Tongue (tissue), 3 donors: ENCODE measurements at places on chromosomes 12 and 14.

DNA sequence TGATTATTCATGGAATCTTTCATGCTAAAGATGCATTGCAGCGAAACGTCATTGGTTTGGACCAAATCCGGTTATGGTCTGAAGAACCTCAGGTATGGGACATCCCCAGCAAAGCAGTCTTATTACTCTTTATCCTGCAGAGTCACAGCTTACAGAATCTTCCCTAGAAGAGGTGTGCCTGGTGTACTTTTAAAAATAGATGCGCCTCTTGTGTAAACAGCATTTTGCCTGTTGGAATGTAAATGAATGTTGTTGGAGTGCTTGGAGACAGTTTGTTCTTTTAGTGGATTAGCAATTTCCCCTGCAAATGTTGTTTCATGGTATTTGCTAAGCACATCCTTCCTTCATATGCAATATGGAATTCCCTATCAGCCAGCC, 242.5 kb downstream of the ZFP36L1 start:
- DNase-seq = peak; percentile 74

GRCh38 chr14:39276005-39276404, 42.3 kb downstream of the MIA2 start:
- DNase-seq = no peak

DNA sequence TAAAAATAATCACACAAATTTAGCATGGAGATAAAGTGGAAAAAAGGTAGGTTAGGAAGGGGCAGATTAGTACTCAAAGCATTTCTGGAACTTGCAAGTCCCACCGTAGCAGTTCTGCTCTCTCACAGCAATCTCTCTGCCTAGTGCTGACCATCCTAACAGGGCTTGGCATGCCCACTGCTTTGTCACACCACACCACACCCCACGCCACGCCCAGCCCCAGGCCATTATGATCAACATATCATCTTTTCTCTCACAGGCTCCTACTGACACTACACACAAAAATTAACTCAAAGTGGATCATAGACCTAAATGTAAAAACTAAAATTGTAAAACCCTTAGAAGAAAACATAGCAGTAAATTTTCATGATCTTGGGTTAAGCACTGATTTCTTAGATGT, 273.7 kb downstream of the DAD1 start:
- DNase-seq = no peak

DNA sequence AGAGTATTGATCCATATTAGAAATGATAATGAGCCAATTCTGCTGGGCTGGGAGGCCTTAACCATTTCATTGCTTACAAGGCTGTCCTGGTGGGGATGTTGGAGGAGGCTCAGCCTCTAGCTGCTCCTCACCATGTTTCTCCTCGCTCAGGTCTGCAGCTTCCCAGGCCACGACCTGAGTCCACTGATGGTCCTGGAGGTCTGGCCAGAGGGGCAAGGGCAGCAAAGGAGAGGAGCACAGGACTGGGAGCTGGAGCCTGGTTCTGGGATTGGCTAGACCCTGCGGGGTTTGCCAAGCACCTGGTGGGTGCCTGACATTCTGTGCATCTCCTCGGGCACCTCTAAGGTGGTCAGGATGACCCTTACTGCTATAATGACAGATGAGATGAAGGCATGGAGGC, 92.6 kb downstream of the KIF26A start:
- DNase-seq = no peak

GRCh38 chr12:526089-526488, 66.3 kb downstream of the B4GALNT3 start:
- no peak for DNase-seq

DNA sequence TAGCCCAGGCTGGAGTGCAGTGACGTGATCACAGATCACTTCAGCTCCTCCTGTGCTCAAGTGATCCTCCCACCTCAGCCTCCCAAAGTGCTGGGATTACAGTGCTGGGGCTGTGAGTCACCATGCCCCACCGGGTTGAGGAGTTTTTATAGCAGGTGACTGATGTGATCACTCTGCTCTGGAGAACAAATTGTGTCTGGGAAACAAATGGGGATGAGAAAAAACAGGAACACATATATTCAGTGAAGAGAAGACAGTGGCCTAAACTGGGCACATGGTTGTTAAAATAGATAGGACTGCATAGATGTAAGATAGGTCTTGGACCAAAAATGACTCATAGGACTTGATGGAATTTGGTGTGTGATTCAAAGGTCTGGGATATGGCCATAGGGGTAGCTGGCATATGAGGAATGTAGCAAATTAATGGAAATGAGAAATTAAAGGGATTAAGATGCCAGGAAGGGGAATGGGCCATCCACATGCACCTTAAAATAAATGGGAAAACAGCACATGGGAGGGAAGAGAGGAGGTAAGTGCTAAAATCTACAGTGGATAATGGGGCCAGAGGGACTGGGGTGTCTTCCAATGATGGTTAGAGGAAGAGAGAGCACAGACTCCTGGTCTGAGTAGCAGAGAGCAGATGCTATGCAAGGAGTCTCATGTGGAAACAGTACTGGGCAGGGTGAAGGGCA, 11.2 kb downstream of the BCAT1 start:
- DNase-seq = no peak

DNA sequence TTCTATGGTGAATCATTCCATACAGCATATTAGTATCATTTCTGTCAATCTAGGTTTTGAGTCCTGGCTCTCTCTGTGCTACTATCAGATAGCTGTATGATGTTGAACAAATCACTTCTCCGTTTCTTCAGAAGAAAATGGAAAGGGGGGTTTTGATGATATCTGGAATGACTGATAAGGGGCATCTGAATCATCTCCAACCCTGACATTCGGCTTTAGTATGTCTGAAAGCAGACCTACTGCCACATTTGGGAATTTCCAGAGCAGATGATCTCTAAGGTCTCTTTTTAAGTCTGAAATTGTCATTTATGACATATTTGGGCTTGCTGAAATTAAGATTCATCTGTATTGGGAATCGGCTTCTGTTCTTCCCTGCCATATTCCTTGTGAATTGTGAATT, 10.1 kb downstream of the MLF2 start:
- DNase-seq = no peak

DNA sequence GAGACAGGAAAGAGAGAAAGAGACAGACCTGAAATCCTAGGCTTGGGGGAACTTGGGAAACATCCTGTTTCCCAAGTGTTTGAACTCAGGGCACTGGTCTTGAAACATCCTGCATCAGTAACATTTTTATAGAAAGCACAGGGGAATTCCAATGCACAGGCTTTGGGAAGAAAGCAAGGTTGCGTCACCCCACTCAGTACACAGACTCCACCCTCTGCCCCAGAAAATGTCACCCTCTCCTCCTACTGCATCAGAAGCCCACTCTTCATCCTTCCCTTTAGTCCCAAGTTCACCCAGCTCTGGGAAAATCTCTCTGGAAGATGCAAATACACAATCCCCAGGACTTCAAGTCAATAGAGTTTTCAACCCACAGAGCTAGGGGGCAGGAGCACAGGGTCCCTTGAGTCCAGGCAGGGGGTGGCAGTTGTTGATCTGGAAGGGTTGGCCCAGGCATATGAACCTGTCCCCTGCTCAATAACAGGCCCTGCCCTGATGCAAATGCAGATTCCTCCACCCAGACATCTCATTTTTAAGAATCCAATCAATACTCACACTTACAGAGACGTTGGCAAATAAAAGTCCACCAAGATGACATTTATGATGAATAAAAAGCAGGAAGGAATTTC, 1.7 kb downstream of the RDH16 start:
- no peak for DNase-seq

GRCh38 chr12:14643251-14643650, 53.1 kb downstream of the GUCY2C start:
- DNase-seq = peak; percentile 39

GRCh38 chr14:52086711-52087110, 17.9 kb upstream of the NID2 start:
- no peak for DNase-seq

- DNase-seq = no peak
Measured at GRCh38 chr12:10861366-10861765, 12.1 kb upstream of the PRR4 start.

GRCh38 chr12:10025236-10025635, 5.2 kb upstream of the CLEC9A start:
- DNase-seq = no peak

GRCh38 chr14:34436118-34436905, 25.7 kb downstream of the SPTSSA start:
- DNase-seq = no peak

GRCh38 chr12:693934-694533, 30.8 kb upstream of the NINJ2 start:
- no peak for DNase-seq

- peak; percentile 35 for DNase-seq
Measured at GRCh38 chr12:128056136-128056801, 210.7 kb upstream of the TMEM132C start.

DNA sequence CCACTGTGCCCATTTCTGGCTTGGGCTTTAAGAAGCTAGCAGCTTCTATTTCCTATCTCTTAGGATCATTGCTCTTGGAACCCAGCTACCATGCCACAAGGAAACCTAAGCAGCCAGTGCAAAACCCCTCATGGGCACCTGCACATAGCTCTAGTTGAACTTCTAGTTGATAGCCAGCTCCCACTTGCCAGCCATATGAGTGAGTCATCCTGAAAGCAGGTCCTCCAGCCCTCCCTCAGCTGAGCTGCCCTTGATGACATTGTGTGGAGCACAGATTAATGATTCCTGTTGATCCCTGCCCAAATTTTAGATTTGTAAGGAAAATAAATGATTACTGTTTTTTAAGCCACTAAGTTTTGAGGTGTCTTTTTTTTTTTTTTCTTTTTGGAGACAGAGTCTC, 234.2 kb upstream of the FBXO33 start:
- DNase-seq = no peak

GRCh38 chr12:24014915-24015832, 65.7 kb upstream of the SOX5 start:
- DNase-seq = no peak

GRCh38 chr12:102174761-102175160, 22.9 kb downstream of the PMCH start:
- no peak for DNase-seq

DNA sequence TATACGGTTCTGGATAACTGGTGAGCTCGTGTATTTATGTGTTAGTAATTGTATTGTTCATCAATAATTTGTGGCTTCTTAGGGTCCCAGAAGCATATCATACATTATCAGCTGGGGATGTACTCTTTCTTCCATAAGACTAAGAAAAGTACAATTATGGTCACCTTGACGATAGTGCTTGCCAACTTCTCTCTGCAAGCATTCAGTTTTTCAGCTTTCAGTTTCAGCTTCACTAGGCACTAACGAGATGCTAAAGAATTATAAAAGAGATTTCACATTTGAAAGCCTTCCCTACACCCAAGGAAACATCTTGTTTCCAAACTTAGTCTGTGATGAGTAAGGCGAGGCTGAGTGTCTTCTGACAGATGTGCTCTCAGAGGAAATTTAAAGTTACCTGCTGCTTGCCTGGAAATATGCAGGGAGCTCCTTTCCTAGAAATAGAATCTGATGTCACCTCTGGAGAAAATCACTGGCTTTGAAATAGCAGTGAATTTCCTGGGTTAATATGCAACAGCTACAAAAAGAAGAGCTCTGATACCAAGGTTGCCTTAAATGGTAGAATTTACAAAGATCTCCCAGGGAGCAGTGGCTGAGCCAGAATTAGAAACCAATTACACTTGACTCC, 1419.9 kb upstream of the TMEM132C start:
- DNase-seq = no peak

GRCh38 chr14:49960453-49960852, 67.6 kb downstream of the ARF6 start:
- DNase-seq = no peak

- no peak for DNase-seq
Measured at GRCh38 chr14:75968456-75968855, 13.3 kb downstream of the TGFB3 start.

- DNase-seq = peak; percentile 26
Measured at GRCh38 chr14:33682760-33683159, 268.1 kb downstream of the EGLN3 start.

DNA sequence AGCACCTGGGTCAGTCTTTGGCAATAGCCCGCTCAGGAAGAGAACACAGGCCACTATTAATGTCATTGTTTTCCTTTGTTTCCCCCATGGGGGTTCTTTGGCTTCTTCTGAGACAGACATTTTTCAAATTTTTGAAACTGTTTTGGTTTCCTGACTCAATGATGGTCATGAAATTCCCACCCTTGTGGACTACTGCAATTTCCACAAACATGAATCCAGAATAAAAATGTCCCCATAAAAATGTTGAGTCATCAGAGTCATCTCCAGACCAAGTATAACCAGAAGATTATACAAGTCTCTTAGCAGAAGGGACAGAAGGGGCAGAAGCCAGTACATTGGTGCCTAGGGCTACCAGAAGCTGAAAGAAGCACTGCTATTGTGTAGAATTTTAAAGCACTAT, 29.1 kb downstream of the SLCO1A2 start:
- no peak for DNase-seq

GRCh38 chr14:91861091-91861490, 6.2 kb downstream of the TC2N start:
- DNase-seq = no peak

- peak; percentile 16 for DNase-seq
Measured at GRCh38 chr12:39931857-39932256, 174.0 kb downstream of the SLC2A13 start.

DNA sequence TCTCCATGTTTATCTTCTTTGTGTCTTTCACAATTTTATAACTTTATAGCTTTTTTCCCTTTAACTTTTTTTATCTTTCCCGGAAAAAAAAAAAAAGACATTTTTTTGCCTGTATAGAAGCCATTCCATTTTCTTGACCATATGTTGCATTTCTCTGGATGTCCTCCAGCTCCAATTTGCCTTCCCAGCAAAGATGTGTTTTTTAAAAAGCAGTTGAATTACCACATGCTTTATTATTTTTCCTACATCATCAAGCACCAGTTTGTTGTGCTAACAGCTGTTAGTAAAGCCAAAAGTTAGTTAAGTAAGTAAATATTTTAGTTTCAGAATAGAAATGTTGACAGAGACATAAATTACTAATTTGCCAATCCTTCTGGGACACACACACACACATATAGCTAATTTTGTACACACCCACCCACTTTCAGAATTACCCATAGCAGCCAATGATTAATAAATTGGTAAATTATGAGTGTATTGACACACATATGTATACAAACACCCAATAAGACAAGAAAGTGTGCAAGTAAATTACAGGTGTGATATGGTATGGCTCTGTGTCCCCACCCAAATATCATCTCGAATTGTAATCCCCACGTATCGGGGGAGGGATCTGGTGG, 118.3 kb downstream of the SLC38A6 start:
- peak; percentile 73 for DNase-seq

DNA sequence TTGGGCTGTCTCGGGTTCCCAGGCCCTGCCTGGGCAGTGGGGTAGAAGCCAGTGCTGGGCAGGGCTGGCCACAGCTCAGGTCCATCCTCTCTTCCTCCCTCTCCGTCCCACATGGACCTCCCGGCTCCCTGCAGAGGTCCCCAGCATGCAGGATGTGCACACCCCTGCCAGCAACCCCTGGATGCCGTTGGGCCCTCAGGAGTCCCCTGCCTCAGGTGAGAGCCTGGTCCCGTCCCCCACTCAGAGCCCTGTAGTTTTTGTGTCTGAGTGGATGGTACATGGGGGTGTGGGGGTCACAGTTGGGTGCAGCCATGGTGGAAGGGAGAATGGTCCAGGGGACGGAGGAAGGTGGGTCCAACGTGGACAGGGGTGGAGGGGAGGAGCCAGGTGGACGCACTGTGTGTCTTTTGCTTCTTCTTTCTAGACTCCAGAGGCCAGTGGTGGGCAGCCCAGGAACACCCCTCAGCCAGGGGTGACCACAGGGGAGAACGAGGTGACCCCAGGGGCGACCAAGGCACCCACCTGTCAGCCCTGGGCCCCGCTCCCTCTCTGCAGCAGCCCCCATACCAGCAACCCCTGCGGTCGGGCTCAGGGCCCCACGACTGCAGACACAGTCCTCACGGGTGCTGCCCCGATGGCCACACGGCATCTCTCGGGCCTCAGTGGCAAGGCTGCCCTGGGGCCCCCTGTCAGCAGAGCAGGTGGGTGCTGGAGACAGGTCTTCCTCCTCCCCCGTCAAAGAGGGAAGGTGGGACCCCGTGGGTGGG, 21.7 kb downstream of the PAPLN start:
- no peak for DNase-seq
